ENCODE measurements at places on chromosomes 3 and 15.

- DNase-seq: no peak
These were observed 8.0 kb upstream of the CCDC13 start for GRCh38 chr3:42780892-42781700.

DNA sequence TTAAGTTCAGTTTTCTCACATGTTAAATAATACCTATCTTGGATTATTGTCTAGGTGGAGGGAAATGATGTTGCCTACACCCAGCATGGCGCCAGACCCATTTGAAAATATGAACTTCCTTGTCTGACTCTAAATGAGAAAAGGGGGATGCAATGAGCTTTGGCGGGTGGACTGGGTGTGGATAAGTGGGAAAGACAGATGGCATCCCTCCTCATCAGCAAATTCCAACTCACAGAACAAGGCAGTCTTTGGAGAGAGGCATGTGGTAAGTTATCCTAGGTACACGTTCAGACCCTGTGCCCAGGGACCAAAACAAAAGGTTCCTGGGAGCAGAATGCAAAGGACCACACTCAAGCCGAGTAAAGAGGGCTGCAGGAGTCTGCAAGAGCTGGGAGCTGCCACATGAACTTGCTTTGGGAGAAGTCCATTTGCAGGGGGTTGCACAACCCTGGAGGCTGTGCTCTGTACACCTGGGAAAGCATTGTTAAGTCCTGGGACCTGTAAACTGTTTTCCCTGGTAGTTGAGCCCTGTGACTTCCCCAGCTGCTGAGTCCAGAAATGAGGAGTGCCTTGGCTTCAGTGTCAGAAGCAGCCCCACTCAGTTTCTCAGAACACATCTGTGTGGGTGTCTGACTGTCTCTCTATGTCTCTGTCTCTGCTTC is 102.3 kb upstream of the TPM1 start:
- no peak for DNase-seq

- DNase-seq: no peak
These were observed 20.9 kb upstream of the LARS2 start for GRCh38 chr3:45367453-45367871.

- no peak for DNase-seq
These were observed 50.2 kb downstream of the ATP11B start for GRCh38 chr3:182843478-182843877.

- DNase-seq: peak; percentile 44
These were observed 648 bp downstream of the AMIGO3 start for GRCh38 chr3:49718858-49719213.

DNA sequence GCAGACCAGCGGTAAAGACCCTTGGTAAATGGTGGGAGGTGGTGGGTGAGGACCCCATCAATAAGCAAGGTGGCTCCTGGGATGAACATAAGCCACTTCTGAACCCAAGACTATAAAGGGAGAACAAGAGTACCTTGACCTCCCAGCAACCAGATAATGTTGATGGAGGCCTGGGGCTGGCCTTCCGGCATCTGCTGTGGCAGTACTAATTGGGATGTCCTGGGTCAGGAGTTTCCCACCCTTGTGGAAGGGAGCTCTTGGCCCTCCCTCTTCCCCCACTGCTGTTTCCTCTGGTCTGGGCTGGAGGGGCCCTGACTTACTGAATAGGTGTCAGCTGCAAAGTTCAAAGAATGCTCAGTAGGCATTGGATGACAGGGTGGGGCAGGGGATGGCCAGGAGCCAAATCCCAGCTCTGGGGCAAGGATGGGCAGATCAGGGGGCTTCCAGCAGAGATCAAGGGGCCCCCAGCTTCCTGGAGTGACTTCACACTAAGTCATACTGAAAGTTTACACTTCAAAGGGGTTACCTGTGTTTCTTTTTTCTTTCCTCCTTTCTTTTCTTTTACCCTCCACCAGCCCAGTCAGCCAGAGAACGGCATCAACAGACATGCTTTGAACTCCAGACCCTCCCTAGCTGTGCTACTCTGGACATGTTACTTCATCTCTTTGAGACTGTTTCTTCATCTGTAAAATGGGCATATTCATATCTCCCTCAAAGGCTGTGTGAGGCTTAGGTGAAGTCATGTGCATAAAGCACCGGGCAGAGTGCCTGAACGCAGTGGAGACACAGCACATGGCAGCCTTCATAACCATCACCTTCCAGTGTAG is 1.5 kb downstream of the RBP1 start:
- no peak for DNase-seq

DNA sequence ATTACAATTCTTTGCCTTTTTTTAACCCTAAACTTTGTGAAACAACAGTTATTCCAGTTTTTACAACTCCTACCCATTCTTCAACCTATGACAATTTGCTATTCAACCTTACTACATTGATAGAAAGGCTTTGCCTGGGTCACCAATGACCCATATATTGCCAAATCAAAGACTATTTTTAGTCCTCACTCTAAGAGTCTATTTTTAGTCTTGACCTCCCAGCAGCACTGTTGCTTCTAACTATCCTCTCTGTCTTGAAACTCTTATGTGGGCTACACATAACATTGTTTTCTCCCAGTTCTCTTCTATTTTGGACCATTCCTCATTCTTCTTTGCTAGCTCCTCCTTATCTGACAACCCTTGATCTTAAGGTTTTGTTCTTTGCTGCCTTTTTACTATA is 71.4 kb downstream of the C3orf80 start:
- DNase-seq: no peak

DNA sequence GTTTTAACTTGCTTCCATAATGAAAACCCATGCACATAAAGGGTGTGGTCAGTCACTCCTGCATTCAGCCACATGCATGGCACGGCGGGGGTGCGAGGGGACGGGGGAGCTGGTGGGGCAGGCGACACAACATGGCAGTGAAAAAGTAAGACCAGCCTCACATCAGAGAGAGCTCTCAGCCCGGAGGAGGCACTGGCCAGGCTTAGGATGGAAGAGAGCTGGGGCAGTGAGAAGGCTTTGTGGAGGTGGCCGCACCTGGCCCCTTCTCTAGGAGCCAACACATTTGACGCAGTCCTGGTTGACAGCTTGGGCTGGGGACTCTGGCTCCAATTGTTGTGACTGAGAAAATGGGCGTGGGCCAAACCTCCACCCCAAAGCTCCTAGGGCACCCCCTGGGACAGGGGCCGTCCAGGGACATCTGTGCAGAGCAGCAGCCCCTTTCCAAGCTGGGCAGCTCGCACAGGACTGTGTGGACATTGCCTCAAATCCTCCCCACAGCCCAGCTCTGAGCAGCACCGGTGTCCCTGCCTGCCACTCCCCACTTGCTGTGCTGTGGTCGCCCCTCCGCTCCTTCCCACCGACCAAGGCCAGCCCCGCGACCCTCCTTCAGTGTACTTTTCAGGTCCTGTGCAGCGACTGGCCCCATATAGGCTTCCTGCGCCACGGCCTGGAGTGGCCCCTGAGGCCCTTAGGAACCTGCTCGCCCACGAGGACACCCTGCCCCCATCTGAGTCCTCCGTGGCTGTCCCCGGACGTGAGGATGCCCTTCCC is 126.0 kb upstream of the IQSEC1 start:
- no peak for DNase-seq

DNA sequence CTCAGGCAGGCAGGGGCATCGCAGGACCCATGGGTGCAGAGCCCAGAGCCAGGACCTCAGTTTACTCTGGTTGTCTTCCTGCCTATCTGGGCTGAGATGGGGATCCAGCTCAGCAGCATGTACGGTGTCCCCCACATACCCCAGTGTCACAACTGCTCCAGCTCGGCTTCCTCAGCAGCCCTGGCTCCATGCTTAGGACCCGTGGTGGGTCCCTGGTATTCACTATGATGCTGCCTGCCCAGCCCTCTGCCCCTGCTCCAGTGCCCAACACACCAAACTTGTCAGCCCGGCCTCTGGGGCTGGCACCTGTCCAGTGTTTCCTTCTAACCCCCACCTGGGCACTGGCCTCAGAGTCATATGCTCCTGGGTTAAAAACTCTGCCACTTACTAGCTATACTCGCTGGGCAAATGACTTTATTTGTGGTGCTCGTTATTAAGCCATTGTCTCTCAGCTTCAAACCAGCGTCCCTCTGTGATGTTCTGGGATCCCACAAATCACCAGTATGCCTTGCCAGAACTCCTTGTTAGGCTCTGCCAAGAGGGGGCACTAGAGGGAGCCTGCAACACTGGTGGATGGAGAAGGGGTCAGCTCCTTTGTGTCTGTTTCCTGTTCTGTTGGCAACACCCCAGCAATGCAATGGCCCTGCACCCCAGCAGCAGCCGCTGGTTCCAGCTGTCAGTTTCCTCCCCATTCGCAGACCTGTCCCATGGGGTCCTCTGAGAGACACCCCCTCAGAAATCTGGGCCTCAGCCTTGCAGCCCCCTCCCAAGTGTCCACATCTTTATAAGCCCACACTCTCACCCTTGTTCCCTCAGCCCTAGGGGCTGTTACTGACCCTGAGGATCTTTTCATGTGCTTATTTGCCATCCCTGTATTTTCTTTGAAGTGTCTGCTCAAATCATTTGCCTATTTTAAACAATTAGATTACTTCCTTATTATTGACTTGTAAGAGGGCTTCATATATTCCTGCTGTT is 24.1 kb upstream of the MRPS22 start:
- DNase-seq: no peak

DNA sequence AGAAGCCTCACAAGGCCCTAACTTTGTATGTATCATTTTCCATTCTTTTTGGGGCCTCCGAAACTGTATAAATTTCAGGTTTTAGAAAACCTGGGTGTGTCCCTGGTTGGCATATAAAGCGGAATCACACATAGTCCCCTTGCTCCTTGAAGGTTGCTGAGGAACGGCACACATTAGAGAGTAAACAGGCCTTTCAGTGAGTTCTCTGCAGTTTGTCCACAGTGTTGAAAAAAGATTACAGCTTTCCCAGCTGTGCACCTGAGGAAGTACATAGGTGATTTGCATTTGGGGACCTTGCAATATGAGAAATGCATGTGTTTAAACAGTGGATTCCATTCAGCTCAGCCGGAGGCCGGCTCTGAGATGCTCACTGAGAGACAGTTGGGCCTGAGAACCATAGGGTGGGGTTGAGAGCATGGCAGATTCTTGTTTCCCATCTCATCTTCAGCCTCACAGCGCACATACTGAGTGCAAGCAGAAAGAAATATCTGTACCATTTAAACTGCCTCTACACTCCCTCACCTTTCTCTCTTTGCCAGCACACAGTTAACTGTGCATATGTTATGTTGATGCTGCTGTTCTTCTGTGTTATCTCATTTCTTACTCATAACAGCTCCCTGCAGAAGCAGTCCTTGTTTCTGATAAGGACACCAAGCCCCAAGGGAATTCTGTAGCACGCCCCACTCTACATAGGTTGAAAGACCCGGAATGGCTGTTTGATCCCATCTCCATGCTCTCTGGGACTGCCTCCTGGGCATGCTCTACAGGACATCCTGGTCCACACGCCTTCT is 60.4 kb downstream of the BOC start:
- peak; percentile 16 for DNase-seq

DNA sequence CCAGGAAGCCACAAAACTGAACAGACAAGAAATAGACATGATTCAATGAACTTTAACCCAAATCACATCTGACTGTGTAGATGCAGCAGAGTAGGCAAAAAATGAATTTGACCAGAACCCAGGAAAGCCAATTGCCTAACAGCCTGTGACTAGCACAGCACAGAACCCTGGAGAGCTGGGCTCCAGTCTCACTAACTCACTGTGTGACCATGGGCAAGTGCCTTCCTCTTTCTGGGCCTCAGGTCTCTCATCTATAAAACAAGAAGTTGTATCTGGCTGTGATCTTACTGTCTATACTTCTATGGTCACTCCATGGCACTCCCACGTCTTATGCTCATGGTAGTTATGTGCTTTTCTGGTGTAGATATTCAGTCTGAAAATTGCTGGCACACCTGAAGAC is 48.1 kb upstream of the USP3 start:
- DNase-seq: no peak

DNA sequence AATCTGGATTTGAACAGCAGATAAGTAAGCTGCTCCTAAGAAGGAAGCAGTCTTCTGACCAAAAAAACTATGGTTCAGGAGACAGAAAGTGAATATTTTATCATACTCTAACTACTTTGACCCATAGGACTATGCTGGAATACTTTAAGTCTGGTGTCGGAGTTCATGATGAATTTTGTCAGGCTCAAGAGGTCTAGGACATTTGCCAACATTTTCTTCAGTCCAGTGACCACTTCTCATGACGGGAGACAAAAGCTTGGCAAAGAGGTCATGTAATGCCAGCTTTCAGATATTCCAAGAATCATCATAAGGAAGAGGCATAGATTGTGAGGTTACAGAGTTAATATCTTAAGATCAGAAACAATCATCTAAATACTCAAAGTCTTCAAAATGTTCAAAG is 20.5 kb upstream of the DCBLD2 start:
- DNase-seq: no peak

DNA sequence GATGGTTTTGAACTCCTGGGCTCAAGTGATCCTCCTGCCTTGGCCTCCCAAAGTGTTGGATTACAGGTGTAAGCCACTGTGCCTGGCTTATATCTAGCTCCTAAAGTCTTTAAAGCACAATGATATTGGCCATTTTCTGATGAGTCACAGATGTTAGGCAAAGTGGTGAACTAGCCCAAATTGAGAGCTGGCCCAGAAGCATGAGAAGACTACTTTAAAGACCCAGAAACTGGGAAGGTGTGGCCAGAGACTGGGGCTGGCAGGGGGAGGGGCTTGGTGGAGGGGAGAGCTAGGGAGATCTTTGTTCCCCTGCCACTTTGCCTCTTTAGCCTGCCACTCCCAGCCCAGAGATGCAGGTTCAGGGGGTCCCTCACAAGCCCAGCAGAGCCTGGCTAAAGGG is 21.6 kb downstream of the CHRNA3 start:
- DNase-seq: no peak

DNA sequence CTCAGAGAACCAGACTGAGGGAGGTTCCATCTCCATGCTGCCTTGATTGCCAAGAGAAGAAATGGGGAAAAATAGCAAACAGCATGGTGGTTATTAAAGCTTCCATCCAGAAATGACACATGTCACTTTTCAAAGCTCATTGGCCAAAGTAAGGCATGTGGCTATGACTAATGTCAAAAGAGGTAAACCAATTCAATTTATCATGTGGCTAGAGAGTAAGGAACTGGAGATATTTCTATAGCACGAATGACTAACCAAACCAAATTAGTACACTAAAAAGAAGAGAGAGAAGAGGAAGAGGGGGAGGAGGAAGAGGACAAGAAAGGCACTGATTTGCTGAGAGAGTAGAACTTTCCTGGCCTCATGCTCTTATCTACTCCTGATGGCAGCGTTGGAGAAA is 115.2 kb upstream of the SLC6A11 start:
- no peak for DNase-seq

DNA sequence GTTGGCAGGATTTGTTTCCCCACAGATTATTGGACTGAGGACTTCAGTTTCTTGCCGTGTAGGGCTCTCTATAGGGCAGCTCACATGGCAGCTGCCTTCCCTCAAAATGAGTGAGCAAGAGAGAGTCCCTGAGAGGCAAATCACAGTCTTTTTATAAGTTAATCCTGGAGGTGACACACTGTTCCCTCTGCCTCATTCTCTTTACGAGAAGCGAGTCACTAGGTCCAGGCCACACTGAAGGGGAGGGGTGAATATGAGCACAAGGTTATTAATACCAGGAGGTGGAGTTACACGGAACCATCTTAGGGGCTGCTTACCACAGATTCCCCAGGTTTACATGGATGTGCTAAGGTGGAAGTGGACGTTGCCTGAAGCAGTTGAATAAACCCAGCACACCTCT is 77.0 kb downstream of the LPP start:
- no peak for DNase-seq

- DNase-seq: no peak
These were observed 40.7 kb downstream of the GLCE start for GRCh38 chr15:69200832-69201745.

GRCh38 chr15:27396521-27396920 is 425.5 kb downstream of the GABRG3 start:
- DNase-seq: no peak
